ENCODE measurements at places on chromosomes 3 and 15.

DNA sequence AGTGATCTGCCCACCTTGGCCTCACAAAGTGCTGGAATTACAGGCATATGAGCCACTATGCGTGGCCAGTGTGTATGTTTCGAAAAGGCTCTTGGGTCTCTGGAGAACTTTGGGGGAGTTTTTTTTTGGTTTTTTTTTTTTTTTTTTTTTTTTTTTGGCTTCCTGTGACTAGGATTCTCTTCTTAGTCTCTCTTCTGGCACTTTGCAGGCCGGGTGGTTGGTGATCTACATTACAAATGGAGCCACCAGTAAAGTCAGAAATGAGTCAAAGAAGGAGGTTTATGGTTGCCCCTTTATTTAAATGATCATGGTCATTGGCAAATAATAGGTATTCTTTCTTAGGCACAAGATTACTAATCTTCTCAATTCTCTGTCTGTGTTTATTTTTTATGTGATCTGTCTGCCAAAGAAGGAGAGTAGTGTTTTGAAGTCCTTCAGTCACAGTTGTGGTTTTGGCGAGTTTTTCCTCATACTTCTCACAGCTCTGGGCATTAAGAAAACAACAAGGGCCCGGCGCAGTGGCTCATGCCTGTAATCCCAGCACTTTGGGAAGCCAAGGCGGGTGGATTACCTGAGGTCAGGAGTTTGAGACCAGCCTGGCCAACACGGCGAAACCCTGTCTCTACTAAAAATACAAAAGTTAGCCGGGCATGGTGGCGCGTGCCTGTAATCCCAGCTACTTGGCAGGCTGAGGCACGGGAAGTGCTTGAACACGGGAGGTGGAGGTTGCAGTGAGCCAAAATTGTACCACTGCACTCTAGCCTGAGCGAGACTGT lies 38.3 kb downstream of the PDE8A start:
- DNase-seq = no peak

DNA sequence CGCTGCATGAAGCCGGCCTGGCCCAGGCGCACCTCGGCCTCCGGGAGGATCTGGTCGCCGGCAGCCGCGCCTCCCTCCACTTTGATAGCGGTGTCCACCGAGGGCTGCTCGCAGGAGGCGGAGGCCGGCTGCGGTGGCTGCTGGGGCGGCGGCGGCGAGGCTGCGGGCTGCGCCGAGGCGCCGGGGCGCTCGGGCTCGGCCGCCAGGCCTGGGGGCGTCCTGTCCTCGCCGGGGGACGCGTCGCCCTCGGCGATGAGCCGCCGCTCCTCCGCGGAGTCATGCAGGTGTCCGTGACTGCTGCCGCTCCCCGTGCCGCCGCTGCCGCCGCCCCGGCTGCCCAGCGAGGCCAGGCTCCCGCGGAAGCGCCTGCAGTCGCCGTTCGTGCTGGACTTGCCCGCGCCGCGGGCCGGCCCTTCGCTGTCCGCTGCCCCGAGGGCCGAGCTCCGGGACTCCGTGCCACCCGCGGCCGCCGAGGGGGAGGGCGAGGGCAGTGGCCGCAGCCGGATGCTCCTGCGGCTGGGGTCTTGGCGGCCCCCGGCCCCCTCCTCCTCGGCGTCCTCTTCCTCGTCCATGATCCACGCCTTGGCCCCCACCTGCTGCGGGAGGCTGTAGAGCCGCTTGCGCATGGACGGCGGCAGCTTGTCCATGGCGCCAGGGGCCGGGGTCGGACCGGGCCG lies 996 bp downstream of the HCN4 start:
- DNase-seq = peak; percentile 11

GRCh38 chr3:42960282-42960681 lies 18.8 kb upstream of the GASK1A start:
- DNase-seq = no peak

DNA sequence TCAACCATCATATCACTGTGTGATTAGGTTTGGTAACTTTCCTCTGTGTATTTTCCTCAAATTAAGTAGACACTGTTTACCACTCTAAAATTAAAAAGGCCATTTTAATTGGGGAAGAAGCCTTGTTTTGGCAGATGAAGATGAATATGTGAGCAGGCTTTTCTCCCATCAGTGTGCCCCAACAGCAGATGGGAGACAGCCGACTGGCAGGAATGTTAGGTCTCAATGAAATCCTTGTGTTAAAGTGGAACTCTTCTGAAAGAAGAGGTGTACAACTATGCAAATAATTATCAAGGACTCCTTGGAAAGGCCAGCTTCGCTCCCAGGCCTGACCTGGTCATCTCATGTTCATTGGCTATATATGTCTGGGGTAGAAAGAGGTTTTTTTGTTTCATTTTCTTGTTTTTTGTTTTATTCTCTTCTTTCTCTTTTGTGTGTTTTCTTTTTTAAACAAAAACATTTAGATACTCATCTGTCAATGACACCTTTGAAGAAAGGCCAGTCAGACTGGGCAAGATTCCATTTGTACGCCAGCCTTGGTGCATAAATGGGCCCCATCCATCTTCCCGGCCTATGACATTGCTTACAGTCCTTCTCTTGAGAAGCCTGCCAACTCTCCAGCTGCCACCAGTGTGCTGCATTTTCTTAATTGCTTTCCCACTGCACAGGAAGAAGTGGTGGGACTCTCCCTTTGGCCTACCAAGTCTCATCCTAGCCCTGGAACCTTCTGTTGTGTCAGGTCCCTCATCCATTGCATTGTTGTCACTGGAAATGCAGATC lies 25.8 kb downstream of the LRTM1 start:
- DNase-seq = no peak

GRCh38 chr15:55283379-55284147 lies 6.0 kb downstream of the RAB27A start:
- no peak for DNase-seq

DNA sequence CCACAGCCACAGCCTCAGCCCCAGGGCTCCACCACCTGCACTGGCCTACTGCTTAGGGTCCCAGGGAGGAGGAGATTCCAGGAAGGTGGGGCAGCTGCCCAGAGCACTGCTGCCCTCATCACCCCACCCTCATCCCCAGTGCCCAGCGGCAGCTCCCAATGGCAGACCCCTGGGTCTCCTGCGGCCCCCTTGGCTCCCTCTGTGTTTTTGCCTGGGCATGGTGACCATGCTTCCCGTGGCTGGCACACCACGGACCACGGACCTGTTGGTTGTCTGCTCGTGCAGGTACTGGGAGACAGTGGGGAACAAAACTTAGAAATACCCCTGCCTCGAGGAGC lies 2.7 kb downstream of the CHST13 start:
- no peak for DNase-seq

DNA sequence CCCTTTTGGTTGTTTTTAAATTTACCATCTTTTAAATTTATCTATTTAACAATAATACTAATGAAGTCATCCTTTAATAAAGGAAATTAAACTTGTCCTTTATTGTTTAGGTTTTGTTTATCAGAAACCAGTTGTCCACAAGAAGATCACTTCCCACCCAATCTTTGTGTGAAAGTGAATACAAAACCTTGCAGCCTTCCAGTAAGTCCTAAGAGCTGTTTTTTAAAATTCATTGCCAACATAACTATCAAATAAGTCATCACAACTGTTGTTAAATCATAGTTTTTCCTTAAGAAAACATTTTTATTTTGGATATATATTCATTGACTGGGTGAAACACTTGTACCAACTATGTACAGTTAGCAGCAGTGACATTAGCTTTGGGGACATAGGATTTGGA lies 59.4 kb downstream of the CALML4 start:
- no peak for DNase-seq

- DNase-seq = no peak
Observed at GRCh38 chr3:182786564-182787196, 6.6 kb upstream of the ATP11B start.

- no peak for DNase-seq
Observed at GRCh38 chr3:184531626-184532280, 29.8 kb upstream of the EPHB3 start.

DNA sequence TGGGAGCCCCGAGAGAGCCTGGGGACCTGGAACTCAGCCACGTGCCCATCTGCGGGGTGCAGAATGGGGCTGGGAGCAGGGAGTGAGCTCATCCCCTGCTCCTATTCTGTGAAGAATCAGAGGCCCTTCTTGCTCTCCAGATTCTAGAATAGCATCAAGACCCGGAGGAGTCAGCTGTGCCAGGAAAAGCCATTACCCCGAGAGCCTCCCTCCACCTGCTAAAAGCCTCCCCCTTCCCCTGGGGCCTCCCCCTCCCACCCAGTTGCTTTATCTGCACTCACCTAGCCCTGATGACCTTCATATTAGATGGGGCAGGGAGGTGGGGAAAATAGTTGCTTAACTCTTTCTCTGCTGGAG lies 23.1 kb downstream of the CCDC33 start:
- peak; percentile 70 for DNase-seq

- peak; percentile 84 for DNase-seq
Observed at GRCh38 chr3:9280451-9281219, 31.2 kb upstream of the SRGAP3 start.

DNA sequence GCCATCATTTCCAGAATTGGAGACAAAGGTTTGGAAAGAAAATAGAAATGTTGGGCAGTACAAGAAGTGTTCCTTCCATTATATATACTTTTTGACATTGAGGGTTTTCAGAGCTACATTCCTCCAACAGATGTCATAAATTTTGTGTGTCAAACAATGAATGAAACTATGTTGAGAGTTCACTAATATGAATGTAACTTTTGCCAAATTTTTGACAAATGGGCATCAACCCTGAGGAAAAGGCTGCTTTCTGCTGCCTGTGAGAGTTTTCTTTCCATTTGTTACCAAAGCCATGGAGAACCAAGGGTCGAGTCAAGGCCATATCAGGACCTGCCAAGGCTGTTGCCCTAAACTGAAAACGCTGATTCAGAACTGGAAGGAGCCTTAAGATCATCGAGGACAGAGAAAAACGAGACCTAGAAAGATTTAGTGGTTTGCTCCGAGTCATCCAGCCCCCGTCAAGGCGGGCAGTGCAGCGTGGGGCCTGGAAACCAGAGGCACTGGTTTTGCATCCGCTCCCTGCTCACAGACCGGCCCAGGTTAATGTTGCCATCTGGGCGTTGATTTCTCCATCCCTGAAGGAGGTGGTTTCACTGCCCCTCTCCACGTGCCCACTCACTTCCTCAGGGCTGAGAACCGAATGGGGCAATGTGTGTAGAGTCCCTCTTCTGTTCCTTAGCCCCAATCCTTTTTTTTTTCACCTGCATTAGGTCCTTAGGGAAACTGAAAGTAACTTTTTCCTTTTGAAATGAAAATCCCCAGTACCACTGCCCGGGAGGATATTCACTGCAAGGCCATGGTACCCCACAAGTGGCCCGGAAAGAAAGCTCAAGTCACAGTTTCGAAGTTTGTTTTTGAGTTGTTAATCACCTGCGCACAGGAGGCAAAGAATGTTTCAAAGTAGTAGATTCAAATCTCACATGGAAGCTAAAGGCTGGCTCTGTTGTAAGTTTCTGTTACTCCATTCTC lies 32.8 kb downstream of the TPM1 start:
- DNase-seq = no peak
